ENCODE measurements at places on chromosomes 13 and 19. TPM values are rescaled to one million over a fixed set of nuclear protein-coding genes. Genes with fewer than 3 reads are reported as not detected.
A peak's percentile ranks its signal among the peaks of the same experiment; 100 is the strongest.

Gene HSD17B14
- 1.9 TPM for total RNA-seq

Gene ZNF302
- total RNA-seq = 32.6 TPM

Gene LIM2
- total RNA-seq = not detected

Gene MBD3L2
- not detected for total RNA-seq

GRCh38 chr13:36559375-36559774 lies 114.4 kb upstream of the SERTM1 start:
- DNase-seq = no peak

DNA sequence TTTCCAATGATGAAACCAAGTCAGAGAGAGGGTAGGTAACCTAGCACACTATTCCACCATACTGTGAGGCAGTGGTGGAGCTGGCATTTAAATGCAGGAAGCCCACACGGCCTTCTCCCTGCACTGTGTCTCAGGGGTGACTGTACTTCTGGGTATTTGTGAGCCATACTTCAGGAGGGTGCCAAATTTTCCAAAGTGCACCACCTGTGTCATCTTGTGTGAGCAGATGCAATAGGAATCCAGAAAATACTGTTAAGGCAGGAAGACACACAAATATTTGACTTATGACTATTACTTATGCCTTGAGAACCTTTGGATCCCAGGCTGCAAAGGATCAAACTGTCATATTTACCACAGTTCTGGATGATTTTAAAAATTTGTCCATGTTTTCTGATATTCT lies 17.3 kb downstream of the ZNF229 start:
- no peak for DNase-seq

DNA sequence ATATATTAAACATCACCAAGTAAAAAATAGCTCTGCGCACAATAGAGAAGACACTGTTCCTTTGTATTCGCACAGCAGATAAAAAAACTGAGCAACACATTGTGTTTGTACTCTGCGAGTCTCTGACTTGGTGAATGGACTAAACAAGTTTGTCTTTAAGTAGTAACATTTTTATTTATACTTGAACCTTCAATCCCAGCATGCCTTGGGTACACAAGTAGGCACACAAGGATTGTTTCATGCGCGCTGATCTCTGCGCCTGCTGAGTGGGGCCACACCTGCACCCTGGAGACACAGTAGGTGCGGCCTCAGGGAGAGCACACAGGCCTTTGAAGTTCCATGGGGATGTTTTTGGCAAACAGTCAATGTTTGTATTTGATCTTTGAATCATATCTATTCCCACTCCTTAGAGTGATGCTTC lies 318.9 kb downstream of the MYO16 start:
- no peak for DNase-seq

- DNase-seq = no peak
Observed at GRCh38 chr13:111317571-111318345, 2.7 kb upstream of the TEX29 start.

- no peak for DNase-seq
Observed at GRCh38 chr19:10182847-10183246, 11.9 kb downstream of the DNMT1 start.

- no peak for DNase-seq
Observed at GRCh38 chr19:4556597-4557127, 2.8 kb downstream of the SEMA6B start.

- DNase-seq = peak; percentile 35
Observed at GRCh38 chr13:113669231-113669754, 2.3 kb downstream of the GRK1 start.

DNA sequence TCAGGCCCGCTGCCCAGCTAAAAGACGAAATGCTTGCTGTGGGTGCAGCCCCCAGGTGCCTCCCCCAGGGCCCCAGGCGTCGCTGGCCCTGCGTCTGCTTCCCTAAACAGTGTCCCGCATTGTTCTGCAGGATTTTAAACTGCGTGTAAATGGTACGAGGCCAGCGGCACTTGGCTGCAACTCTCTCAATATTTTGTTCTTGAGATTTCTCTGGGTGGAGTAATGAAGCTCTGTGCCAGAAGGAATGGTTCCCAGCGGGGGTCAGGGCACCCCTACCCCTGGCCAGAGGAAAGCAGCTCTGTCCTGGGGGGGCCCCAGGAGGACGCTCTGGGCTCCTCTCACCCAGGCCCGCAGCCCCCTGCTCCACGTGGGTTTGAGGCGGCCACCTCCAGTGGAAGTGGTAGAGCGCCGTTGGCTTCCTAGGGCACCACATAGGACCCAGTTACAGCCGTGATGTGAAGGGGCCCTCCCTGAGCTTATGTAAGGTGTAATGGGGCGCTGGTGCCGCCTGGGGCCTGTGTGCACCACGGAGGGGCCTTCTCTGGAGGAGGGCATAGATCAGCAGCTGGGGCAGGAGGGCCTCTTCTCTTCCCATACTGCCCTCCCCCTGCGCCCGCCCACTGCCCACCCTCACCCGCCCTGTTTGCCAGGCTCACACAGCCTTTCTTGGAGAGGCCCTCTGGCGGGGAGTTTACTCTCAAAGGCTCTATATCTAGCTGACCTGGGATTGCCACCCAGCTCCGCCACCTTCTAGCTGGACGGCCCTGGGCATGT lies 19.8 kb downstream of the PAK4 start:
- no peak for DNase-seq
